Central memory CD8-positive, alpha-beta T cell (primary cell): ENCODE measurements at places on chromosomes 2 and 18.

- DNase-seq: no peak
These were observed 71.7 kb upstream of the TWIST2 start for GRCh38 chr2:238776003-238776760.

- no peak for DNase-seq
These were observed 131.0 kb downstream of the SNTG2 start for GRCh38 chr2:1081451-1082225.

DNA sequence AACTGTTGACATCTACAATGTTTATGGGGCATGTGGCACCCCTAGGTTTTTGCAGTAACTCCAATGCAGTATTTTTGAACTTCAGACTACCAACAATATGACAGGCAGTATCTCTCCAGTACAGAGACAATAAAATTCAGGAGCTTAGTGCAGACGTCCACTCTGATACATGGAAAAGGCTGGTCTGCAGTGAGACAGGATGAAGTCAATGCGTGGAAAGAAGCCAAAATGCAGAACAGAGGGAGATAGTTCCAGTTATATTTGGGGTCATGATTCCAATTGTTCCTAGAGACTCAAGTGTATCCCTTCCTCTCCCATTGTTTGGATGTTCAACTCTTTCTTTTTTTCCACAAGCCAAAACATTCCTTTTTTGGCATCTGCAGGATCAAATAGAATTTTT is 18.7 kb upstream of the SMAD2 start:
- no peak for DNase-seq

DNA sequence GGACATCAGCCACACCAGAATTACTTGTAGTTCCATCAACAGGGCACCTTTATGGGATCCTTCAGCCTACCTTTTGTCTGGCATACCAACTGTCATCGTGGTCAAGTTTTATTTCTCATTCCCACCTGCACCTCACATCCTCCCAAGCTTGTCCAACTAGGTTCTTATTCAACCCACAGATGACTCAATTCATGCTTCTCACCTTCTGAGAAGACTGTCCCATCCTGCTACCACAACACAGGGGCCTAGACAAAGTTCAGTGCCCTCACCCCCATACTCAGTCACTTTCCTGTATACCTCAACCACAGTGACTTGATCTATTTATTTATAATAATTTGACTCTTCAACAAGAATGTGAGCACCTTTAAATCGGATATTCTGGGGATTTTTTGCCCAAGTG is 114.4 kb upstream of the ACVR1C start:
- no peak for DNase-seq

- no peak for DNase-seq
These were observed 187.7 kb downstream of the MYO3B start for GRCh38 chr2:170365686-170366085.

GRCh38 chr2:180694445-180695421 is 285.7 kb upstream of the UBE2E3 start:
- DNase-seq: no peak

- no peak for DNase-seq
These were observed 18.0 kb downstream of the MAL start for GRCh38 chr2:95043300-95044093.

DNA sequence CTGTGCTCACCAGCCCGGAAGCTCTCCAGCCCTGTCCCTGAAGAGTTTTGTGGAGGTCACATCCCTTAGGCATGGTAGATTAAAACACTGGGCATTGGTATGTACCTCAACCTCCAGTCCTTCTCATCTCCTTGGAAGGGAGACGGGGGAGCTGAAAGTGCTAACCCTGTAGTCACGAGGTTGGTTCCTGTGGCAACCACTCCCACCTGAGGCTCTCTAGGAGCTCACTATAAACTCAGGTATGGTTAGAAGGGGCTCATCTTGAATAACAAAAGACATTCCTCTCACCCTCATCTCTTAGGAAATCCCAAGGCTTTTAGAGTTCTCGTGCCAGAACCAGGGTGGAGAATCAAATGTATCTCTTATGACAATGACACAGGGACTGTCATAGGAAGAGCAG is 43.0 kb upstream of the MGAT4A start:
- DNase-seq: no peak

GRCh38 chr18:25310045-25310444 is 41.9 kb downstream of the ZNF521 start:
- no peak for DNase-seq

DNA sequence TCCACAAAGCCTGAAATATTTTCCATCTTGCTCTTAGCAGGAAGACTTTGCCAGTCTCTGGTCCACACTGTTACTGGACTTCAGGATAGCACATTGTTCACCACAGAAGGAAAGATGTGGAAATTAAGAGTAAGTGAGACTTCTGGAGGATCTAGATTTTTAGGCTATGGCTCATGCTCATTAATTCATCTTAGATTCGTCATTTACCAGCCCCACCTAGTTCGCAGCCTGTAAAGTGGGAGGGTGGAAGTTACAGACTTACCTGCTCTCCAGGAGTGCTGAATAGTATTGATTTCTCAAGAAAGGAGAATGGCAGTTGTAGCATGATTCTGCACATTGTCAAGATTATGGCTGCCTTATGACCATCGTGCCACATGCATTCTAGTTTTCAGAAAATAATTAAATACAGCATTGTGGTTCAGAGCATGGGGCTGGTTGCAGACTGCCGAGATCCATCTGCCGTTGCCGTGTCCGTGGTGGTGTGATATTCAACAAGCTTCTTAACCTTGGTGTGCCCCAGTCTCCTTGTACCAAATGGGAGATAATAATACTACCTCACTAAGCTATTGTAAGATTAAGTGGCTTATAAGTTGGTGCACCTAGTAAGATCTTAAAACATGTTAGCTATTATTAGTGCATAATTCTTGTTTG is 56.8 kb downstream of the RNF144A start:
- DNase-seq: no peak

- no peak for DNase-seq
These were observed 6.8 kb upstream of the NR4A2 start for GRCh38 chr2:156339110-156339847.

- DNase-seq: no peak
These were observed 10.2 kb downstream of the MTERF4 start for GRCh38 chr2:241091734-241092445.

- no peak for DNase-seq
These were observed 14.8 kb upstream of the MLPH start for GRCh38 chr2:237472187-237472712.

DNA sequence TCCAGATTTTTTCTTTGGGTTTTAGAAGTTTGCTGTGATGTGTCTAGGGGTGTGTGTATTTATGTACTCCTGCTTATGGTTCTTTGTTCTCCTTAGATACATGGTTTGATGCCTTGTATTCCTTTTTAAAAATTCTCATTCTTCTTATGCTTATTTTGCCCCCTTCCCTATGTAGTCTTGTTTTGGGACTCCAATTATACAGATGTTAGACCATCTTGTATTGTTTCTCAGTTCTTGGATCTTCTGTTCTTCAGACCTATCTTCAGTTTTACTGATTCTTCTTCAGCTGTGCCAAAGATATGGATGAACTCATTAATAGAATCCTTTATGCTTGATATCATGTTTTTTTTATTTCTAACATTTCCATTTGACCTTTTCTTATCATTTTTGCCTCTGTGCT is 14.2 kb upstream of the MSL3B start:
- no peak for DNase-seq

DNA sequence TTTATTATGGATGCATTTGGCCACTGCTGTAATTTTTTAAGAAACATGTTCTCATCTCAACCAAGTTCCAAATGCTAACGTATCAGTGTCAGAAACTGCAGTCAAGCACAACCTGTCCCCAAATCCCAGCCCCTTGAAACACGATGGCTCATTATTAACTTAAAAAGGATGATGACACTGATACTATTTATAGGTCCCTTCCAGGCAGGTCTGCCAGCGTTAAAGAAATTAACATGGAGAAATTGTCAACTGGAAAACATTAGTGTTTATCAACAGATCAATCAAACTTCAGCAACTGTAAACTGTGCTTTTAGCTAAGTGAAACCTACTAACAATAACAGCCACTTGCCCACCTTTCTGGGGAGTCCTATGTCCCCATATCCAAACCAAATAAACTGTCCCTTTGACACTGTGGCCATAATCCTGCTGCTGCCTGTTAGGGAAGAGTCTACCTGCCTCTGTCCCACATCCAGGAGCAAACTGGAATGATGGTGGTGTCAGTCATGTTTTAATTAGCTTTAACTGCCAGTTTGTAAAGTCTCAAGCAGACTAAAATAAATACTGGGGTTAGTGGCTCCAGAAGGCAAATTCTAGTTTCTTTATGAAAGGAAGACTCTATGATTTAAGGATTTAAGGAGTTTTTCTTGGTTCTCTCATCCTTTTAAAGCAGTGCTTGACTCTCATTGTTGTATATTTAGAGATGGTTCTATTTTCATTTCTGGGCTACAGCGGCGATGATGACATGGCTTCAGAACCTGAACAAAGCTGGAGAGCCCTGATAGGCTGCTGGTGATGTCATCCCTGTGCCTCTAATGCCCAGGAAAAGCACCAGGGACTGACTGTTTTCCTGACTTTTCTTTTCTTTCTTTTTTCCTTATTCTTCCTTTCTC is 583.6 kb upstream of the PIK3C3 start:
- no peak for DNase-seq

DNA sequence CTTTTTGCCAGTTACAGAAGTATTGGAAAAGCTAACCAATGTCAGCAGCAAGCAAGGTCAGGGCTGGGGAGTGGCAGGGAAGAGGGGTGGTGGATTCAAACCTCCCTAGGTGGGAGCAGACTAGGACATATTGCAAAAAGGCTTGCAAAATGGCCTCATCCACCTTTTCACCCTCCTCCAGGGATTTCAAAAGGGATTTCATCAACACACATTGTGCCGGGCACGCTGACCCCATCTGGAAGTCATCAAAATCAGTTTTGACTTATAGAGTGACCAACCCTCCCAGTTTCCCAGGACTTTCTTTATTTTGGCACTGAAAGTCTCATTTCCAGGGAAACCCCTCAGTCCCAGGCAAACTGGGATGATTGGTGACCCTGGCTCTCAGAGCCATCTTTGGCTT is 94.7 kb downstream of the BIN1 start:
- DNase-seq: no peak

GRCh38 chr2:118130385-118130784 is 42.1 kb downstream of the INSIG2 start:
- no peak for DNase-seq

DNA sequence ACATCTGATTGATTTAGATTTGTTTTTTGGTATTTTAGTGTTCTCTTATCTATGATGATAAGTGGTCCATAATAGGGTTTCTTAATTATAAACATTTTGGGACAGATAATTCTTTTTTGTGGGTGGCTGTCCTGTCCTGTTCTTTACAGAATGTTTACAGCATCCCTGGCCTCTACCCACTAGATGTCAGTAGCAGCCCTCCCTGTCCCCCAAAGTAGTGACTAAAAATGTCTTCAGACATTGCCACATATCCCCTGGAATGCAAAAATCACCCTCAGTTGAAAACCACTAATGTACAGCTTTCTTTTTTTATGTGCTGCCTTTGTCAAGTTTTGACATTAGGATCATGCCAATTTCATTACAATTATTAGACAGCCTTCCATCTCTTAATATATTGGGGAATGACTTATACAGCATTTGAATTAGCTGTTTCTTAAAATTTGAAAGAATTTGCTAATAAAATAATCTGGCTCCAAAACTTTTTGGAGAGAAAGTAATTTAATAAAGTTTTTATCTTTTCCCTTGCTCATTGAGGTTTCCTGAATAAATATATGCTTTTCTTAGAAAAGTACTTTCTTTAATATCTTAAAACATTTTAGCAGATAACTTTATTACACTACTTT is 19.5 kb downstream of the WIPF1 start:
- peak; percentile 63 for DNase-seq

DNA sequence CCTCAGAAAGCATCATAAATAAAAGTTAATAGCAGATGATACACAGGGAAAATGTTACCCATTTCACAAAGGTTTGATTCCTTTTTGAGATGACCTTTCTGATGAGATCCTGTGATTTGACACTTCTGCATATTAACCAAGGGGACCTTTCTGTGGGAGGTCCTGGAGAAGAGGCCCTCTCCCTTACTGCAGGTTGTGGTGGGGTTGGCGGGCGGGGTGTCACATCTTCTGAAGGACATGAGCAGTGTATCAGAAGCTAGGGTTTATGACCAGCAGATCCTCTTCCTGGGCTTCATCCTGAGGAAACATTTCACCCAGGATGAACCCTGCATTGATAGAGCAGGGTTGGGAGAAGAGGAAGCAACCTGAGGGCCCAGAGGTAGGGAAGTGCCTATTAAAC is 37.2 kb upstream of the SCLY start:
- no peak for DNase-seq
